HS-27A (cell line): ENCODE measurements at places on chromosomes 6 and 20.

DNA sequence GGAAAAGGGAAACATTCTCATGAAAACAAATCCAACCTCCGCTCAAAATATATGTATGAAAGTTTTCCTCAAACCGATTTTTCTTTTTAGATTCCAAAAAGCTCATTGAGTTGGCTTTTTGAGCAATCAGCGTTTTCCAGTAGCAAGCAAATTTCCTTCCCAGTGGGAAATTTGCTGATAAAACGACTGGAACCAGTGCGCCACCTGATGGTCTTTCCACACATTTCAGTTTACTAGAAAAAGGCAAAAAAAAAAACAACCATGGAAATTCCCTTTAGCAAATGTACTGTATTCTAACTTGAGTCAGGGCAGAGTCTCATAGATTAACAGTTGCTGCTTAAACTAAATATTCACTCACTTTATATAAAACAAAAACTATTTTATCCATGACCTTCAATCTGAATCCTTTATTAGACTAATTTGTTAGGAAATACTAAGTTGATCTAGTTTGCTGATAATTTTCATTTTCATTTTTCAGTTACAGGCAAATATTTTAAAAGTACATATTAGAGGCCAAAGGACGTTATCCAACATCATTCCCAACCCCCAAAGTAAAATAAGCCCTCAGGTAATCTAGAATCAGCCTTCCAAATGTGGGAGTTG is 271.5 kb downstream of the FOXA2 start:
- DNase-seq, result peak; percentile 5

DNA sequence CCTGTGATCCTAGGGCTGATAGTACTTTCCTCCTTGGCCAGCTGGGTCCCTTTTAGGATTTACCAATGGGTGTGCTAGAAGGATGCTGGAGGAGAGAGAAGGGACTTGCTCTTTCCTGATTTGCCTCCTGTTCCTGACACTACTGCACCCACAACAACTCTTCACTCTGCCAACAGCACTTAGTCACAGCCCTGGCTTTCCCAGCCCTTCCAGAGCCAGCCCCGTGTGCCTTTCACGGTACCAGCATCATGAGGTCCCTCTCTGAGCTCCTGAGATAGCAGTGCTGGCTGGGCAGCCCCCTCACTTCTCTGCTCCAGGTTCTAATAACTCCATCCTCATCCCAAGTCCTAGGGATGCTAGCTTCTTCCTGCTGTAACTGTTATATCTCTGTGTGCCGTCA is 80.9 kb downstream of the DNAH8 start:
- no peak for DNase-seq

- no peak for DNase-seq
Observed at GRCh38 chr20:41382791-41383305, 16.2 kb upstream of the EMILIN3 start.

DNA sequence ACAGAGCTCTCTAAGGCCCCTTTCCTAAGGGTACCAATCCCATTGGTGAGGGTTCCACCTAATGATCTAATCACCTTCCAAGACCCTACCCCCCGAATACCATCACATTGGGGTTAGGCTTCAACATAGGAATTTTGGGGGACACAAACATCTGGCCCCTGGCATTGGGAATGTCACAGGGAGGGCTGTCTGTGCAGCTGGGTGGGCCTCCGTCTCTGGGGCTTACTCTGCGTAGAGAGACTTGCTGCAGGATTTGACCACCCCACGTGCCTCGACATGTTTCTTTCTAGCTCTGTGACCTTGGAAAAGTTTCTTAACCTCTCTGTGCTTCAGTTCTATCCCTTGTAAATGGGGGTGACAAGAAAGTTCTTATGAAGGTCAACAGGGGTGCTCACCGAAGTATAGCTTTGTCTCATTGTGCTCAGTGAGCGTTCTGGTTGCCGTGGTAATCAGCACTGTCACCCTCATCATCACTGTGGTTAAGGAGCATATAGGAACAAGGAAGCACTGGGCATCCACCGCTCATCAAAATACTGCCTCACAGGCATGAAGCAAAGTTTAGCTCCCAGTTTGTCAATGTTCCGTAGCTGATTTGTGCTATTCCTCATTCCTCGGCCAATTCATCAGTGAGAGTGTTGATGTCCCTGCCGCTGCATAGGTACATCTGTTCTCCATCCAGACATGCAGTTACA is 152.8 kb downstream of the SYCP2 start:
- no peak for DNase-seq

DNA sequence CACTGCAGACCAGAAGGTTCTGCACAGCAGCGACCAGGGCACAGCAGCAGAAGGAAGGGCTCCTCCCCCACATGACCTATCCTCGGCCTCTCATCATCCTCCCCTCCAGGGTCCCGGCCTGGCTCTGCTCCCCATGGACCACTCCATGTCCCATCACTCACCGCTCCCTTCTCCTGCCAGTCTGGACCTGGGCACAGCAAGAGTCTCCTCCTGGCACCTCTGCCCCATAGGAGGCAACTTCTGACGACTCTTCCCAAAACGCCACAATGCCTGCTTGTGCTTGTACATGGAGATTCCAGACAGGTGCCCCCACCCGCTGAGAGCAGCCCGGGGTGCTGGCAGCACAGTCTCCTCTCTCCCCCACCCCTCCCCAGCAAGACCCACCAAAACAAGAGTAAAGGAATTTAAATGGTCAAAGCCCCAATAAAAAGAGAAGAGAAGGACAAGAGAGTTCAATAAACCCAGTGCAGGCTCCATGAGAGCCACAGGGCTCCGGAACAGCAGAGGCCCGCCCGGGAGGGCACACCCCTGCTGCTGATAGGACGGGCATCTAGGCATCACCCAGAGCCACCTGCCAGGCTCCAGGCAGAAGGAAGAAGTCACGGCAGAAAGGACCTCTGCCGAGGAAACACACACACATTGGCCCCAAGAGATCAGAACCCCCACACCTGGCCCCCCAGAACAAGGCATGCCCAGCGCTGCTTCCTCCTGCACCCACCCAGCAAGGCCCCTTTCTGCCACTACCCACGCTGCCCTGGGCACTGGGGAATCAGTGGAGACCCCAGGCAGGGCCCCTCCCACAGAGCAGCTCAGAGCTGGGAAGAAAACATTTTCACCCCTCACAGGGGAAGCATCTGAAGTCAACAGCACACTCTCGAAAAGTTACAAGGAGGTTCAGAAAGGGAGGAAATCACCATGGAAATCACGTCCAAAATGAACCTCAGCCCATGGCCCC is 15.2 kb downstream of the TAF4 start:
- DNase-seq, result no peak

DNA sequence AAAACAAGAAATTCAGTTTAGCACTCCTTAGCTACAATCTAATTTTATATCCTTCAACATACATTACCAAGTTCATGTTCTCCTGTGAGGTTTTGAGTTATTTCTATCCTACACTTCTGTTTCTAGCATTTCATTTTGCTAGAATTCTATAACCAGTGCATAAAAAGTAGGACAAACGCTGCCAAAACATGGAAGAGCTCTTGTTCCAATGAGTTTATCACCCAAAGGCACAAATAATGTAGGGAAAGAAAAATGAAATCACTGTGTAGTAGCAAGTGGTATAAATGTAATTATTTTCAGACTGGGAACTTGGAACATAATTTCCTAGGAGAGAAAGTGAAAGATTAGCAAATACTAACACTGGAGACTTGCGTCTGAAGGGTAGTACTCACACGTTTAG is 413.3 kb upstream of the NRSN1 start:
- DNase-seq, result no peak

DNA sequence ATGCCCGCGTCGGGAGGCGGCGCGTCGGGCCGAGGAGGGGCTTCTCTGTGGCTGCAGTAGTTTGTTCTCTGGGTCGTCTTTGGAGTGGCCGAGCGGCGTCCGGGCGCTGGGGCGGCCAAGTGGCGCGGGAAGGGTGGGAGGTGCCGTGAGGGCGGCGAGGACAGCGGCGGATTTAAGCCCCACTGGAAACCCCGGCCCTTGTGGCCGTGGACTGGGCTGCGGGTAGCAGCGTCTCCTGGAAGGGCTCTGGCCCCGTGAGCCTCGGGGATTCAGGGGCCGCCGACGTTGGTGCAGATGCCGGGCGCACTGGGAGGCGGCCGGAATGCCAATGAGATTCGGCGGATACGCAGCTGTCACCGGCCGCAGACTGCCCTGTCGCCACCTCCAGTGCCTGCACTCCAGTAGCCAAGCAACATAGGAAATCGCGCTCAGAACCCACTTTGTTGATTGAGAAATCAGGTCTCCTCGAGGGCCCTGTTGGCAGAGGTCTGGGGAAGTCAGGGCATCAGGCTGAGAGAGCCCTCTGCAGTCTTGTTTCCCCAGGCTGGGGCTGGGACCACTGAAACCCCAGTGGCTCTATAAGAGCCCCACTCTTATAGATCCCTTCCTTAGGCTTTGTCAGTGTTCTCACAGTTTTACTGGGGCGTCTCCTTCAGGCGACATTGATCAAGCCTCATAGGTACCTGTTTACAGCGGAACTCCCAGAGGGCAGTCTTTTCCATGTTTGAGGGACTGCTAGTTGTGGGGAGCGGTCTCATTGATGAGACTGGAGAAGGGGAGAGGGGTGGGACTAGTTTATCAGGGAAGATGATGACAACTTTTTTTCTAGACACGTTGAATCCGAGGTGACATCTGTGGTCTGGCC is 642 bp downstream of the GZF1 start:
- no peak for DNase-seq

DNA sequence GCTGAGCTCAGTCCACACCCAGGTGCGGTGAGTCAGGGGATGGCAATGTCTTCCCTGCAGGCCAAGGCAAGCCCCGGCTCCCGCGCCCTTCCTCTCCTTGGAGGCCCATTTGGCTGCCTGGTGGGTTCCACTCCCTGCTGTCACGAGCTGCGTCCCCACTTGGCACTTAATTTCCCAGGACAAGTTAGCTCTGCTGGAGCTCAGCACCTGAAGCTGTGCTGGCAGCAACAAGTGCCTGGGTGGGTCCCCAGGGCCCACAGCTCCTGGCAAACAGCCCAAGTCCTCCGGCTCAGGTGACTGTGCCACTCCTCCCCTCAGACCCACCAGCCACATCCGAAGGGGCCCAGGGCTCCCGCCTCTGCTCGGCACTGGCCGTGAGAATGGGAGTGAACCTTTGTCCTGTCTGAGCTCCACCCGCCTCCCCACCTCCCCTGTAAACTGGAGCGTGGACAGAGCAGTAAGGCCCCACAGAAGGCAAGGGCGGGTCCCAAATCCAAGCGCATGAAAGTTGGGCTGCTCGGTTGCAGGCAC is 16.9 kb downstream of the LAMA5 start:
- DNase-seq, result no peak

DNA sequence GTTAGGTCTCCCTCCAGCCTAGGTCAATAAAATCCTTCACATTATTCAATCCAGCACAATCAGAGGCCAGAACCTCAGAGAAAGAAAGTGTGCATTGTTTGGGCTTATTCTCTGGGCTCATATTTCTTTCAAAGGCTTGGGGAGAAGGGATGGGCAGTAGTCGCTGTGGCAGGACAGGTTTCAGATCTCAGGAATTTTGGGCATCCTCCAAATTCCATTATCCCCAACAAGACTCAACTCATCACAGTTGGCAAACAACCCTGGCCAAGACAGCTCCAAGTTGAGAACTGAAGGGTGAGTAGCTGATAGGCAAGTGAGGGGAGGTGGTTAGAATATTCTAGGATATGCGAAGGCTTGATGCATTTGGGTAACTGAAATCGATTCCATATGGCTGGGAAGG is 27.2 kb upstream of the CHD6 start:
- DNase-seq, result no peak

GRCh38 chr6:31225735-31226134 is 46.2 kb downstream of the HLA-C start:
- no peak for DNase-seq

DNA sequence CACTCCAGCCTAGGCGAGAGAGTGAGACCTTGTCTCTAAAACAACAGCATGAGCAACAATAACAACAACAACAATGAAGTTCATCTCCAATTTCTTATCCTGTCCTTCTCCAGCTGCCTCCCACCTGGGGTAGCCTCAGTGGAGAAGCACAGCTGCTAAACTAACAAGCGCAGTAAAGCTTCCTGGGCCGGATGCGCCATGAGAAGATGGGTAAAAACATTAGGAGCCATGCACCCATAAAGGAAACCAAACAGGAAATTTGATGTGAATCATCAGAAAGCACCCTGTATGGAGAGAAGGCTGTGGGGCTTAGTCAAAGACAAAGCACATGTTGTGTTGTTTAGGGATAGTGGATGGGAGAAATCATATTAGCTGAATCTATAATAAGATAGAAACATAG is 61.1 kb upstream of the CCN6 start:
- DNase-seq, result no peak

GRCh38 chr6:140879946-140880345 is 1252.8 kb upstream of the GJE1 start:
- DNase-seq, result no peak

GRCh38 chr6:151313066-151313491 is 73.3 kb downstream of the AKAP12 start:
- no peak for DNase-seq

DNA sequence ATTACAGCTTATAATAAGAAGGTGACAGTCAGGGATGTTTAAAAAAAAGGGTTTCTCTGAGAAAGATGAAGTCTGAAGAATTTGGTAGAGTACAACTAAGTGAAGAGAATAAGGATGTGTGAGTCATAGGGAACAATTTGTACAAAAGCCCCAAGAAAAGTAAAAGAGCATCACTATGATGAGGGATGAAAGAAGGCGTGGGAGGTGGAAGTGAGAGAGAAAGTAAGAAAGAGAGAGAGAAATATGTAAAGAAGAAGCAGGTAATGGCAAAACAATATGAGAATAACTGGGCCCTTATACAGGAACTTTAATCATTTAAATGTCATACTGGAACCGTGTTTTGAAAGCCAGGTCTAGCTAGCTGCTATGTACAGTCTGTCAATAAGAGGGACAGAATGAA is 179.4 kb downstream of the ASCC3 start:
- DNase-seq, result no peak

DNA sequence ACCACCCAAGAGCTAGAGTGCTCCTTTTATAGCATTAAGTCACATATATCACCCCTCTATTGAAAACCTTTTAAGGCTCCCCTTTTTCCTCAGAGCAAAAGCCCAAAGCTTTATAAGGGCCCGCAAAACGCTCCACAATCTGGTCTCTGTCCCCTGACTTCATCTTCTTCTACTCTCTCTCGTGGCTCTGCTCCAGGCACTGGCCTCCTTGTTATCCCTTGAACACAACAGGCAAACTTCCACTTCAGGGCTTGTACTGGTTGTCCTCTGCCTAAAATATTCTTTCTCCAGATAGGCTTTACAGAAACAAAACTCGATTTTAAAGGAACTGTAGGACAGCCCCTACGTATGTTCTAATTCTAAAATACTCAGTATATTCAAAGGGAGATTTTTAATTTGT is 44.0 kb upstream of the SPDEF start:
- no peak for DNase-seq

DNA sequence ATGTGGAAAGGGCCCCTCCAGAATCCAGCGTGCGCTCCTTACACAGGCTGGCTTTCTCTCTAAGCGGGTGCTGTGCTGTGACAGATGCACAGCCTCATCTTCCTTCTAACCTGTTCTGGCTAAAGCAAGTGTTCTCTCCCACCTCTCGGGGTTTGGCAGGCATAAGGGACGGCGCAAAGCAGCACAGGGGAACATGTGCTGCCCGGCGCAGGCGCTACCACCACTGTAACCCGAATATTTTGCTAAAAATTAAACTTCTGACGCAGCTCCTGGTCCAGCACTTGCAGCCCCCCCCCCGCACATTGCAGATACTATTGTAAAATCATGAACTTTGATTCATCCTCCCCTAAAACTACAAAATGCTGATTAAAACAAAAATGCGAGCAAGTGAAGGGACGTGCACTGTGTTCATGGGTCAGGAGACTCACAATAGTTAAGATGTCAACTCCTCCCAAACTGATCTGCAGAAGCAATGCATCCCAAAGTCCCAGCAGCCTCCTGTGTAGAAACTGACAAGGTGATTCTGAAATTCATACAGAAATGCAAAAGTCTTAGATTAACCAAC is 43.0 kb downstream of the TAF4 start:
- DNase-seq, result no peak
